ENCODE measurements at places on chromosomes 2 and 18.

GRCh38 chr2:160242893-160243564 is 43.0 kb upstream of the ITGB6 start:
- DNase-seq = no peak

DNA sequence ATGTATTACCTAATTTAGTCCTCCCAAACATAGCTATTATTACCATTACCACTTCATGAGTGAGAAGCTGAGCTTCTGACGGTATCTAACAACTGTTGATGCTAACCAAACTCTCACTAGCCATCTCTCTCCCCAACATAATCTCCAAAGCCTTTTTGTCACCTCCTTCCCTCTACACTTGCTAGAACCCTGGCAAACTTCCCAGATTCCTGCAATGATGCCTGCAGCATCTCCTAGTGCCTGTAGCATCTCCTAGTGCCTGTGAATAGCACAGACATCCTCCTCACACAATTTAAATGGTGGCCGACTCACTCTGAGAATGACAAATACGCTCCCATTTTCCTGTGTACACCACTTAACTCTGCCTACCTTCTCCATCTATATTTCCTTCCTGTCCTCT is 126.7 kb downstream of the STK39 start:
- no peak for DNase-seq

- DNase-seq = no peak
These were observed 107.7 kb downstream of the INHBB start for GRCh38 chr2:120453635-120453998.

GRCh38 chr2:214569419-214570035 is 158.7 kb downstream of the VWC2L start:
- DNase-seq = no peak

- DNase-seq = no peak
These were observed 44.2 kb upstream of the PXDN start for GRCh38 chr2:1788478-1788959.

- no peak for DNase-seq
These were observed 336.9 kb upstream of the PIK3C3 start for GRCh38 chr18:41618147-41618546.

- no peak for DNase-seq
These were observed 6.5 kb upstream of the LGALSL start for GRCh38 chr2:64447317-64448040.

DNA sequence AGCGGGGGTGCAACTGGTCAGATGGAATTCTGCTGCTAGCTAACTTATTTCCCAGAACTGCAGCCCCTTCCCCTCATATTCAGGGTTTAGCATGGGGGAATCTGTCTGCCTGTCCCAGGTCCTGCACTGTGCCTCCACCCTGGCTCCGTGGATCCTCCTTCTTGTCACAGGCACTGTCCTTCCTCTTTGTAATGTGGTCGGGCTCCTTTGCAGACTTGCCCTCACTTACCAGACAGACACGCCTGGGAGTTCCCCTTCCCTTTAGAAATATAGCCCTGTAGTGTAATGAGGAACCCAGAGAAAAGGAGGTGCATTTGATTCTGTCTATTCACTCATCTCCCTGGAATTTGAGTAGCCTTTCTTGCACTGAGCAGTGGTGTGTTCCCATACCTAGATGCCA is 108.7 kb downstream of the TRIM43 start:
- DNase-seq = no peak
